ENCODE measurements at places on chromosomes 2 and 18.

DNA sequence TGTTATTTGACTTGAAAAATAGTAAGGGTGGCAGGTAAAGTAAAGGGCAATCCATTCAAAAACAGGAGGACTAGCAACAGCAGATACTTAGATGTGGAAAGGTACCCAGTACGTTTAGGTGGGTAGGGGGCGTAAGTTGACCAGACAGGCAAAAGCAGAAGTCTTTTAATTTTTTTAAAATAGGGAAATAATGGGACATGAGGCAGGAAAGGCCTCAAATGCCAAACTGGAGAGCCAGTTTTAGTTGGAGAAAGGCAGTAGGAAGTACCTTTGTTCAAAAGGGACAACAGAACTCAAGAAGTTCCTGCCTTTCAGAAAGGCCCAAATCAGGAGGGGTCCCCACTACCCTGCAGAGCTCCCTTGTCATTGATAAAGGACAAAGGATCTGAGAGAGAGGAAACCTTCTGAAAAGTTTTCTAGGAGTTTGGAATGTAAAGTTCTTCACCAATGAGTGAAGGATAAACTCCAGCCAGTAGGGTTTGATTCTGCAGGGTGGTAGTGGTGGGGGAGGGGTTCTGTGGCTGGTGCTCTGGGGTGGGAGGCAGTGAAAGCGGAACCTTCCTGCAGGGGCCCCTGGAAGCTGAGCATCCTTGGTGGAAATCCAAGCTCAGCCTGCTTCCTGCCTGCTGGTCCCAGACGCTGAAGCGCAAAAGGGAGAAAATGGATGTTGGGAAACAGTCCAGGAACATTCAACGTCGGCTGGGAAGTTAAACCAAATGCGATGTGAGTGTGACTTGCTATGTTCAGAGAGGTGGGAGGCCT lies 40.1 kb downstream of the TMEM17 start:
- DNase-seq, result no peak

DNA sequence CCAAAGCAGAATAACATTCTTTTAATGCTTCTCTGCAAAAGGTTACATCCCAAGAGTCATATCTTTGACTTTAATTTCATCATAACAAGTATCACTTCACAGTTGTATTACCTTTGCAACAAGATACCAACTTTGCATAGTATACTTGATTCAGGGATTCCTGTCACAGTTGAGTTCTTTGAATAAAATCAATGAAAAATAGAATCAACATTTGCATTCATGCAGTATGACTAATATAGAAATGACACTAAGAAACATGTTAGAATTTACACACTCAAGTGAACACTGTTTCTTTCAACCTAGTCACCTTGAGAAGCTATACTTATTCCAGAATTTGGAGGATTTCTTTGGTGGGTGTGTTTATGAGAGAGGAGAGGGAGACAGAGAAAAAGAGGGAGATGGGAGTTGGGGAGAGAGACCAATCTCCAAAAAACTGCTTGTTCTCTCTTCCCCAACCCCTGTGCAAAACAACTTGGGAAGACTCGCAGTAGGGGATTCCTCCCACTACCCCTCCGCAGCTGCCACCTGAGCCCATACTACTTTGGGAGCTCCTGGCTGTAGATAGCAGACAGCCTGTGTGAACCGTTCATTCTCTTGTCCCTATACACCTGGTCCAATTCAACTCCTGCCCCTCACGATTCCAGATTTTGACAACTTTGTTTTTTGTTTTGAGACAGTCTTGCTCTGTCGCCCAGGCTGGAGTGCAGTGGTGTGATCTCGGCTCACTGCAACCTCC lies 57.7 kb downstream of the PELI1 start:
- DNase-seq, result no peak

GRCh38 chr18:261398-262073 lies 6.3 kb downstream of the THOC1 start:
- no peak for DNase-seq

DNA sequence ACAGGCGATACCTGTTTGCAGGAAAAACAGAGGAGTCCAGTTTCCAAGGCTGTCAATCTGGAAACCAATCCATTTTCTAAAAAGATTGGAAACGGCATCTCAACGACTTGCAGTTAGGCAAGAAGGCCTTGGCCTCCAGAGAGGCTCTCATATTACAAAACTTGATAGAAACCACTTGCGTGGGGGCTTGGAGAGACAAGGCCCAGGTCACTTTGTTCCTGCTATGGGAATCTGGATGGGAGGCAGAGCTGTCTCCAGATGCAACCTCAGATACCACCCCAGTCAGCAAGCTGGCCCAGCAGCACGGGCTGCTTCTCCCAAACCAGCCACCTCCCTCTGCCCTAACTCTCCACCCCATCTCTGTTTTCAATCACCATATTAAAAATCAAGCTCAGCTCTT lies 298.8 kb downstream of the TNS1 start:
- DNase-seq, result no peak

DNA sequence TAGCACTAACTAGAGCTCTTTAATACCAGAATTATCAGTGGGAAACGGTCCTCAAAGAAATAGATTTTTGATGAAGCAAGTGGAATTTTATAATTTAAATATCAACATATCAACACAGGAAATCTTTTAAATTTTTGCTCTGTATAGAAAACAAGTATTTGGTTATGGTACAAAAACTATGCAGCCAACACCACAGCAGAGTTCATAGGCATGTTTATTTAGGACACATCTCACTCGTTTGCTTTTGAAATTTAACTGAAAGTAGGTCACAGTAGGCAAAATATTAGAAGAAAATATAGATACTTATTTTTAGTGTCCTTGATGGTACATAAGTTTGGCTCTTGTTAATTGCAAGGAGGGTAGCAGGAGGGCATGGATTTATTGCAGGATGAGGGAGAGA lies 34.3 kb upstream of the TANC1 start:
- DNase-seq, result no peak

- no peak for DNase-seq
Measured at GRCh38 chr2:181607629-181608590, 49.0 kb downstream of the CERKL start.

- no peak for DNase-seq
Measured at GRCh38 chr18:79469751-79470505, 74.2 kb downstream of the NFATC1 start.

DNA sequence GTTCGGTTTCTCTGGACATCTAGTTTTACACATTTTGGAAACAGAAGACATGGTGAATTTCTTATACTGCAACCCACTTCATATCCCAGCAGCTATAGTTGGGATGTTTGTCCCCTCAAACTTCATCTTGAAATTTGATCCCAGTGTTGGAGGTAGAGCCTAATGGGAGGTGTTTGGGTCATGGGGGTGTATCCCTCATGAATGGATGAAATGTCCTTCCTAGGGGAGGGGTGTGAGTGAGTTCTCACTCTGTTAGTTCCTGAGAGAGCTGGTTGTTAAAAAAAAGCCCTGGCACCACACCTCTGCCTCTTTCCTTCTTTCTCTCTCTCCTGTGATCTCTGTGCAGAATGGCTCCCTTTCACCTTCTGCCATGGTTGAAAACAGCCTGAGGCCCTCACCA lies 369.0 kb upstream of the KCNJ3 start:
- no peak for DNase-seq

DNA sequence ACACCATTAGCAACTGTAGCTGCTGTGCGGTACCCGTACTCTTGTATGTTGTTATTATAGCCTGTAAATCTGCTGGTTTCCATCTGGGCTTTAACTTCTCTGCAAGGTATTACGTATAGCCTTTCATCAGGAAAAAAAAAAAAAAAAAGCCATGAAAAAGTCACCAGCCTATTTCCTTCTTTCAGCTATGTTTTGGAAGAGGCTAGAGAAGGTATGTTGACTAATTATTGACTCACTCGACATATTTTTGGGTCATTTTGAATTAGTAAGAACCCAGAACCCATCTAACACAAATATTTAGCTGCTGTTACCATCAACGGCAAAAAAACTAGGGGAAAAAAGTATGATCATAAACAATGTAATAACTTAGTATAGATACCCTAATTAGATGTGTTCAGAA lies 1395.6 kb downstream of the SUCLG1 start:
- no peak for DNase-seq

- DNase-seq, result no peak
Measured at GRCh38 chr18:75582406-75582821, 154.9 kb upstream of the SMIM21 start.

- DNase-seq, result no peak
Measured at GRCh38 chr2:205901491-205901890, 184.5 kb downstream of the INO80D start.

- no peak for DNase-seq
Measured at GRCh38 chr2:186696290-186696689, 2.4 kb downstream of the FAM171B start.

- DNase-seq, result no peak
Measured at GRCh38 chr18:32114293-32114942, 22.7 kb downstream of the RNF138 start.

GRCh38 chr18:12305930-12306629 lies 2.0 kb upstream of the TUBB6 start:
- DNase-seq, result no peak

- no peak for DNase-seq
Measured at GRCh38 chr2:120791962-120792297, 56.3 kb downstream of the GLI2 start.

DNA sequence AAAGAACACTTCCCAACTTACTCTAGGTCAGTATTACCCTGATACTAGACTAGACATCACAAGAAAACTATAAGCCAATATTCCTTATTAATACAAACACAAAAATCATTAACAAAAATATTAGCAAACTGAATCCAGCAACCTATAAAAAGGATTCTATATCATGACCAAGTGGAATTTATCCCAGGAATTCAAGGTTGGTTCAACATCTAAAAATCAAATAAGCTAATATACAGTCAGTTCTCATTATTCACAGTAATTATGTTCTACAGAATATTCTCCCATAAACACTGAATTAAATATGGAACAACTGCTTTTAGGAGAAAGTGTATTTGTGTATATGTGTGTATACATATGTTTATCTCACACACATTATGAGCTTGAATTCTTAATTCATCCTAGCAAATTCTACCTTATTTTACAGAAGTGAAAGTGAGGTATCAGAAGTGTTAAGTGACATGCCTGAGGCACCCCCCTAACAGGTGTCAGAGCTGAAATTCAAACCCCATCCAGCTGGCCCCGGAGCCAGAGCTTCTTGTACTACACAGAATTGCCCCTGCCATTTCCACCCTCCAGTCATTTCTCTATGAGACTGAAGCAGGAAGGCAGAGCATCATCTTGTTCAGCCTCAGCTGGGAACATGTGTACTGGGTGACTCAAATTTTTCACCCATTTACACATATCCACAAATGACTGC lies 77.8 kb downstream of the MALT1 start:
- no peak for DNase-seq

GRCh38 chr2:152019732-152020131 lies 79.1 kb downstream of the CACNB4 start:
- no peak for DNase-seq

GRCh38 chr2:19888831-19889230 lies 13.0 kb downstream of the TTC32 start:
- no peak for DNase-seq

- no peak for DNase-seq
Measured at GRCh38 chr2:60125611-60126426, 427.6 kb downstream of the BCL11A start.

Measured in GOT3 (cell line).